ENCODE measurements at places on chromosomes 4 and X. TPM values are rescaled to one million over a fixed set of nuclear protein-coding genes. Genes with fewer than 3 reads are reported as not detected.

INPP4B gene
- total RNA-seq, result 69.7 TPM

MAGED4 gene
- total RNA-seq, result 38.1 TPM

DDIT4L gene
- 9.2 TPM for total RNA-seq

TCEAL6 gene
- not detected for total RNA-seq

FRAS1 gene
- 1.3 TPM for total RNA-seq

NPY5R gene
- total RNA-seq, result not detected

GYG2 gene
- 2.4 TPM for total RNA-seq

POU3F4 gene
- total RNA-seq, result not detected

RAP2C gene
- 28.8 TPM for total RNA-seq

F9 gene
- not detected for total RNA-seq

BMX gene
- 0.11 TPM for total RNA-seq

GAGE12E gene
- not detected for total RNA-seq

DCUN1D4 gene
- 31.1 TPM for total RNA-seq

CAPN6 gene
- under 0.01 TPM for total RNA-seq

NSUN7 gene
- 1.1 TPM for total RNA-seq

SUPT20HL1 gene
- 0.11 TPM for total RNA-seq

S100P gene
- not detected for total RNA-seq

ZNF81 gene
- 6.2 TPM for total RNA-seq

NPY1R gene
- under 0.01 TPM for total RNA-seq

SHOX gene
- not detected for total RNA-seq

MTM1 gene
- total RNA-seq, result 10.1 TPM

UGT2B17 gene
- not detected for total RNA-seq

CENPVL1 gene
- total RNA-seq, result not detected

GPM6B gene
- total RNA-seq, result 8.1 TPM

SOD3 gene
- 5.2 TPM for total RNA-seq

SLC25A53 gene
- 8.9 TPM for total RNA-seq

CD38 gene
- total RNA-seq, result not detected

ZNF157 gene
- 0.12 TPM for total RNA-seq

NUP54 gene
- total RNA-seq, result 50.2 TPM

HSPA4L gene
- 5.4 TPM for total RNA-seq

KCNE5 gene
- total RNA-seq, result 0.33 TPM

Data from uterine smooth muscle cell (primary cell).